ENCODE measurements at places on chromosomes 4 and X. TPM values are rescaled to one million over a fixed set of nuclear protein-coding genes. Genes with fewer than 3 reads are reported as not detected.

FAM9B gene
- not detected for total RNA-seq

GRCh38 chr4:172997856-172998255 lies 170.8 kb upstream of the GALNT7 start:
- DNase-seq: no peak

DNA sequence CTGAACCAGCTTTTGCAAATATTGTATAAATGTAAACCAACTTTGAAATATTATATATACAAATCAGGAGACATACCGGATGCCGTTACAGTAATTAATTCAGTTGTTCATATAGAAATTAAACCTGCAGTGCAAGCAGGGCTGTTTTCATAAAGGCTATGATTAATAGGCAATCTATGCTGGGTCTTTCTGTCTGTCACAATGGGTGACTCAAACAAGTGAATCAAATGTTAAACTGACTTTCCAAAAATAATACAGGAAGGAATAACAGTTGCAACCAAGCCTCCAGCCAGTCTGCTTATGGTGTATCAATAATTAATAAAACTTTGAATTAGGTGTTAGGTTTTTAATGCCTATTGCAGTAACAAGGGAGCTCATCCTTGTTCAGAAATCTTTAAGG lies 43.9 kb downstream of the GABRB1 start:
- no peak for DNase-seq

DNA sequence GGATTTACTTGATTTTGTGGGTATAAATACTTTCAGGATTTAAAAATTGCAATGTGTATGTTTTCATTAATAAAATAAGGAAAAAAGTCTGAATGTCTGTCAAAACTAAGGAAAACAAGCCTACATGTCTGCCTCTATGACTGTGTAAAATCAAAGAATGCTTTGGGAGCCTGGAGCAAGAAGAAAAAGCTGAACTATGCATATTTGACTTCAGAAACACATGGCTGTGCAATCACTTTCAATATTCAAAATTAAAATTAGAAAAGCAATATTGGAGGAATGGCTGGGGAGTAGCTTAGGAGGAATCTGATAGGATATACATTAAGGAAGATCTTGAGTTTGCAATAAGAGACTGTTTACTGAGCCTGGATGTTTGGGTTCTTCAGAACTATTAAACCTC lies 147.1 kb downstream of the ADAM29 start:
- no peak for DNase-seq

DNA sequence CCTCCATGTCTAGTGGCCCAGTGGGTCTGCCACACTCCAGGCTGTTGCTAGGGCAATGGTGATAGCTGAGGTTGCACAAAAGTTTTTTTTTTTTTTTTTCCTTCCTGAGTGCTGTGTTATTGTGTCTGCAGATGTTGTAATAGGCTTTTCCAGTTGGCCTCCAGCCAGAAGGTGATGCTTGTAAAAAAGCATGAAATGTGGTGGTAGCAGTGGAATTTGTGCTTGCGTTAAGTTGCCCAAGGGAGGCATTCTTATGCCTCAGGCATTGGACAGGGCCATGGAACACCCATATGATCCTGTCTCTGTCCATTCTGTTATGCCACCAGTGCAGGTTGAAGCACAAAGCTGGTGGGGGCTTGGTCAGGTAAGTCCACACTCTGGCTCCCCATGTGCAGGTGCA lies 660.5 kb upstream of the SPANXN1 start:
- DNase-seq: no peak

- no peak for DNase-seq
These were observed 52.8 kb upstream of the CBR4 start for GRCh38 chr4:169062897-169063244.

USP26 gene
- total RNA-seq: not detected

GPC3 gene
- 0.63 TPM for total RNA-seq

GRCh38 chr4:119025420-119025819 lies 110.2 kb upstream of the MYOZ2 start:
- DNase-seq: no peak

Measured in activated CD8-positive, alpha-beta T cell treated with anti-CD3 and anti-CD28 coated beads for 36 hours (primary cell).